Lower lobe of right lung (tissue), 2 donors: ENCODE measurements at places on chromosomes 6 and 20.

DNA sequence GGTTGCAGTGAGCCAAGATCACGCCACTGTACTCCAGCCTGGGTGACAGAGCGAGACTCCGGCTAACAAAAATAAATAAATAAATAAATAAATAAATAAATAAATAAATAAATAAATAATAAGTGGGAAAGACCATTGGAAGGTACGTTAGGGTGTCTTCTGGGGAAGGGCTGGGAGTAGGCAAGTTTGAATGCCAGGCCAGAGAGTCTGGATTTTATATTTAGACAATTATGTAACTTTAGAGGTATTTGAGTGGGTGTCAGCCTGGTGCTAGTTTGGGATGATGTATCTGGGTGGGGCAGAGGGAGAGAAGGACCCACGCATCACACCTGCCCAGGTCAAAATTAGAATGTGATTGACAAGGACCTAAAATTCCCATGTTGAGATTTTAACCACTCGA lies 108.5 kb upstream of the PRND start:
- DNase-seq = no peak

- DNase-seq = no peak
Measured at GRCh38 chr6:72783035-72783434, 161.2 kb downstream of the KCNQ5 start.

DNA sequence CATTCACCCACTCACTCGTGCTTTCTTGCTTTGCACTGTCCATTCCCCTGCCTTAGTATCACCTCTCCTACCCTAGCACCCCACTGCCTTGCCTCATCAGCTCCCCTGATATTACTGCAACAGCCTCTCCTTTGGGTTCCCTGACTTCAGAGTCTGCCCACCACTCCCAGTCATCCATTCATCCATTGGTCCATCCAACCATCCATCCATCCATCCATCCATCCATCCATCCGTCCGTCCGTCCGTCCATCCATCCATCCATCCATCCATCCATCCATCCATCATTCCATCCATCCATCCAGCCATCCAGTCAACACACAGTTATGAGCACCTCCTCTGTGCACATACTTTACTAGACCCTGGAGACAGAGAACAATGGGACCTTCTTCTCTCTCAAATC lies 22.9 kb upstream of the FAM83D start:
- DNase-seq = no peak

GRCh38 chr6:76451926-76452709 lies 379.7 kb upstream of the IMPG1 start:
- no peak for DNase-seq

DNA sequence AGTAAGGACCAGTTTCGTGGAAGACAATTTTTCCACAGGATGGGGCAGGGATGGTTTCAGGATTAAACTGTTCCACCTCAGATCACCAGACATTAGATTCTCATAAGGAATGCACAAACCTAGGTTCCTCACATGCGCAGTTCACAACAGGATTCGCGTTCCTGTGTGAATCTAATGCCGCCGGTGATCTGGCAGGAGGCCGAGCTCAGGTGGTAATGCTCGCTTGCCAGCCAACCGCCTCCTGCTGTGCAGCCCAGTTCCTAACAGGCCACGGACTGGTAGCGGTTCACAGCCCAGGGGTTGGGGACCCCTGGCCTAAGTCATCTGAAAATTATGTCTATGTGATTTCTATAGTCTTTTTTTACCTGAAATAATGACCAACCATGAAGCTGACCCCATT lies 217.5 kb downstream of the TMEM200A start:
- no peak for DNase-seq

DNA sequence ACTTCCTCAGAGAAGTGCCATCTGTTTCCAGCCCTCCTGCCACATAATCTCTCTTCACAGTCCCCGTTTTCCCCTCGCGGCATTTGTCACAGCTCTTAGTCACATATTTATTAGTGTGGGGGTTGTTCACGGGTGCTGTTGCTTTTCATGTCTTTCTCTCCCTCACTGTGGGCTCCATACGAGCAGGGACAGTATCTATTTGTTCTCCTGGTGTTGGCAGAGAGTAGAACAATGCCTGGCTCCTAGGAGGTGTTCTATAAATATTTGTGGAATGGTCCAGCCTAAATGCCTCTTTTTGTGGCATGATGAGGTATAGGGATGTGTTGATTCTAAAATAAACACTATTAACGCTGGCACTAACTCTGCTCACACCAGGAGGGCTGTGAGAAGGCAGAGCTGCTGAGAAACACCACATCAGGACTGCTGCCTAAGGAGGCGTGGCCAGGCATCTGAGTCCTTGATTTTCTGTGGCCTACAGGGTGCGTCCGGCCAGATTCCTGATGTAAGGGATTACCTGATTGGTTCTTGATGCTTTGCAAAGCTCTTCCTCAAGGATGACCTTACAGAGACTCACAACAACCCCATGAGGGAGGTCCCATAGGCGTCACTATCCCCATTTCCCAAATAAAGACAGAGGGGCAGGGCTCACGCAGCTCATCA lies 219.8 kb upstream of the ARID1B start:
- DNase-seq = no peak

DNA sequence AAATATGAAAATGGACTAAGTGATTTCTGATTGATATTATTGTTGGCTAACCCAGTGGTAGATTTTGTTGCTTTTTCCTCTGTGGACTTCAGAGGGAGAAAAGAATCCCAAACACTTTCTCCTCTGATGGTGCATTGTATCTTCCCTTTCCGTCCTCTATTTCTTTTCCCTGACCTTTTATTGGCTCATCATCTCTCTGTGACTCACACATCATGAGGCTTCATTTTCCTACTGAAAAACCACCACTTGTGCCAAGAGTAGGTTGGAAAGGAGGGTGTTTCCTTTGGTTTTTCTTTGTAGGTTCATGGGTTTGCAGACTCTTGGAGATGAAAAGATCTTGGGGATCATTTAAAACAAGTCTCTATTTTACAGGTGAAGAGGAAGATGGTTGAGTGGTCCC lies 311.7 kb upstream of the JAG1 start:
- DNase-seq = no peak

- DNase-seq = peak; percentile 70
Measured at GRCh38 chr6:149273318-149273717, 44.2 kb upstream of the TAB2 start.

DNA sequence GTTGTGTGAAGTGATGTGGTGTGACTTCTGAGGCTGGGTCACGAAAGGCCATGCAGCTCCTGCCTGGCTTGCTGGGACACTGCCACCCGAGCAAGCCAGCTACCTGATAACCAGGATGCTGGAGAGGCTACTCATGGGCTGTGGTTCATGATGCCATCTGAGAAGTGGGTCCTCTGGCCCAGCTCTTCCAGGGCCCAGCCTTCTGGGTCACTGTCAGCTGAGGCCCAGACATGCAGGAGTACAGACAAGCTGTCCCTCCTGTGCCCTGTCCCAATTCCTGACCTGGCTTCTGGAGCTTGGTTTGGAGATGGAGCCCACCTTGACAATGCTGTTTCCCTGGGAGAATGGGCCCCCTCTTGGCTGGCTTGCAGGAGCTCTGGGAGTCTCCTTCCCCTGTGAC lies 87.0 kb downstream of the DHX35 start:
- DNase-seq = no peak

GRCh38 chr6:155493694-155494143 lies 38.1 kb upstream of the NOX3 start:
- DNase-seq = no peak

GRCh38 chr20:20211274-20211987 lies 156.5 kb upstream of the INSM1 start:
- DNase-seq = no peak

GRCh38 chr6:150263765-150264404 lies 104.9 kb upstream of the IYD start:
- DNase-seq = peak; percentile 48

GRCh38 chr6:147821295-147821897 lies 312.9 kb downstream of the SAMD5 start:
- DNase-seq = no peak

DNA sequence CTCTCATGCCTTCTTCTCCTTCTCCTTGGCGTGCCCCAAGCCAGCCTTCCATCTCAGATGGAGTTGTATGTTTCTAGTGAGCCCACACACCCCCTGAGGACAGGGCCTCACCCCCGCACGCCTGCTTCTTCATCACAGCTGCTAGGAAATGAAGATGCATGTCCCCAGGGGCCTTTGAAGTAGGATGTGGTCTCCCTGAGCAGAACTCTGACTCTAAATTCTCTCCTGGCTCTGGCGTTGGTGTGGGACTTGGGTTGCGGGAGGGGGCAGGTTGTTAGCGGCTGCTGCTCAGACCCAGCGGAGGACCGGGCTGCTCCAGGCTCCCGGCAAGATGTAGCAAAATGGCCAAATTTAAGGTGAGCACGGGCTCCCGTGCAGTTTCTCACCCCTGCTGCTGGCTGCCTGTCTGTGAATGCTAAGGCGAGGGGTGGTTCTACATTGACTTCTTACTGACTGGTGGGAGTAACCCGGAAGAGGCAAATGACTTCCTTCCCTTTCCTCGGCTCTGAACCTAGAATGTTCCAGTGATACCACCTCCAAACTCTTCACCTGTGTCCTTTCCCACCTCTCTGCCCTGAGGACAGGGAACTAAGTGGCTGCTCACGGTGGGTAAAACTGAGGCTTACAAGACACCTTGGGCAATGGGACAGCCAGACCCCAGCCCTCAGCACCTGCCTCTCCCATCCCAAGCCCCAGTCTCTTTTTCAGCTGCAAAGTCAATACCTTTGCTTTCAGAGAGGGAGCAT lies 8.8 kb downstream of the SYNJ2 start:
- DNase-seq = no peak

DNA sequence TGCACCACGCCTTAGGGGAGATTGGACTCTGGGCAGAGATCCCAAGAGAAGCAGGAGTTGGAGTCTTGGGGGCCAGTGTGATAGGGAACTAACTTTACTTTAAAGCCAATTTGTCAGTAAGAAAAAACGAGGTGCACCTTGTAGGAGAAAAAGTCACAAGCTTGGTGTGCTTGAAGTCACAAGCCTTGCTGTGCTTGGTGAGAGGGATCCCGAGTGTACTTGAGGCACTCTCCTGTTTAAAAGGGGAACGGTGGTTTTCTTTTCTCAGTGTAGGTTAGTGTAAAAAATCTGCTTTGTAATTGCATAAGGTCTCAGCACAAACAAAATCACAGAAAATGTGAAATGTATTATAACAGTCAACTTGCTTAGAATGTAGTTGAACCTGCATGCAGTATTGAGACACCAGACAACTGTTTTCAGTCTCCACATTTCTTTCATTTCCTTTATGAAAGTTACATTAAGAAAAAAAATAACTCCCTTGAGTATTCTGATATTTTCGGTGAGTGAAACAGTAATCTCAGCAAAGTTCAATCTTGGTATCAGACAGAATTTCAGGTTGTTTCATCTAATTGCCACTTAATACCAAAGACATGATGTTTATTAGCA lies 111.1 kb upstream of the DUSP22 start:
- no peak for DNase-seq

- no peak for DNase-seq
Measured at GRCh38 chr6:119612911-119613381, 263.4 kb upstream of the MAN1A1 start.

DNA sequence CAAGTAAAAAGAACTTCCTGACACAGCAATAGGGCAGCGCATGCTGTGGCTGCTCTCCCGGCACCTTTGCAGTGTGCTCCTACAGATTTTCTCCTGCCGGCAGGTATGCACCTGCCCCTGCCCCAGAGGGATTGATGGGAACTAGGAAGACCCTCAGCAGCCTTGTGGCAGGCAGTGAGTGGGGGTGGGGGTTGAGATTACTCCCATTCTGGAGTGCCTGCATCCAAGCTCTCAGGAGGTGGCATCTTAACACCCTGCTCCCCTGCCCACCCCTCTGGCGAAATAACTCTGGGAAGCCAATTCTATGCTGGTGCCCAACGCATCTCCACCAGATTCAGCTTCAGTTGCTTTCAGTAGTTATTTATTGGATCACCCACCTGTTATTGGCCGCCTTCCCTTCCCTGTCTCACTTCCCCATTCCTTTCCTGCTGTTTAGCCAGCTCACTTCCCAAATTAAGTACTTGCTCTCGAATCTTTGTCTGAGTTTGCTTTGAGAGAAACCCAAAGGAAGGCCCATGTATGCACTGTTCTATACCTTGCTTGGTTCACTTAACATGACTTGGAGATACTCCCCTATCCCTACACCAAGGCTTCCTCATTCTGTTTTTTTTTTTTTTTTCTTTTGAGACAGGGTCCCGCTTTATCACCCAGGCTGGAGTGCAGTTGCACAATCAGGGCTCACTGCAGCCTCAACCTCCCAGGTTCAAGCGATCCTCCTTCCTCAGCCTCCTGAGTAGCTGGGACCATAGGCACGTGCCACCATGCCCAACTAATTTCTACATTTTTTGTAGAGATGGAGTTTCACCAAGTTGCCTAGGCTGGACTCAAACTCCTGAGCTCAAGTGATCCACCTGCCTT lies 29.3 kb upstream of the SLC23A2 start:
- DNase-seq = no peak

GRCh38 chr20:23118144-23118543 lies 32.0 kb upstream of the CD93 start:
- no peak for DNase-seq

DNA sequence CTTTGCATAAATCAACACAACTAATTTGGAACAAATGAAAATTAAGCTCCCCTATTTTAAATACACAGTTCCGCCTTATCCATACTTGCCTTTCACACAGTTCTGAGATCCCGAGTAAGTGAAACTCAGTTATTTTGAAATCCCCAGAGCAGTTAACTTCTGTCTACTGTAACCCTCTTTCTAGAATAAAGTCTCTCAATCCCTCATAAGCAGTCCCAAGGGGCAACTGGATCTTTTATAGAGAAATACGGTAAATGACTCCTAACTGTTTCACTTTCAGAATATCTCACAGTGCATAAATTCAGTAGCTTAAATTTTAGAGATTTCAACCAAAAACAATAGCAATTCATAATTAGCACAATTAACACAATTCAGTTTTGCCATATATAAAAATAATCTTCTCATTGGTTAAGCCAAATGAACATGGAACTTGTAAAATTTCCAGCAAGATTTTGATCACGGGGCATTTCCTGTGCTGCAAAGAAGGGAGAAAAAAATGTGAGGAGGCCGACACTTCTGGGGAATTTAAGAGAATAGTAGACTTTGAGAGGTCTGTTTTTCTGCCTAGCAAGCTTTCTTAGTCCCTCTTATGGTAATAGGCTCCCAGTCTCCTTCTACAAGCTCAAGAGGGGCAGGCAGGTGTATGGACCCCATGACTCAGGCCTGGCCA lies 78.3 kb downstream of the KIF6 start:
- no peak for DNase-seq

DNA sequence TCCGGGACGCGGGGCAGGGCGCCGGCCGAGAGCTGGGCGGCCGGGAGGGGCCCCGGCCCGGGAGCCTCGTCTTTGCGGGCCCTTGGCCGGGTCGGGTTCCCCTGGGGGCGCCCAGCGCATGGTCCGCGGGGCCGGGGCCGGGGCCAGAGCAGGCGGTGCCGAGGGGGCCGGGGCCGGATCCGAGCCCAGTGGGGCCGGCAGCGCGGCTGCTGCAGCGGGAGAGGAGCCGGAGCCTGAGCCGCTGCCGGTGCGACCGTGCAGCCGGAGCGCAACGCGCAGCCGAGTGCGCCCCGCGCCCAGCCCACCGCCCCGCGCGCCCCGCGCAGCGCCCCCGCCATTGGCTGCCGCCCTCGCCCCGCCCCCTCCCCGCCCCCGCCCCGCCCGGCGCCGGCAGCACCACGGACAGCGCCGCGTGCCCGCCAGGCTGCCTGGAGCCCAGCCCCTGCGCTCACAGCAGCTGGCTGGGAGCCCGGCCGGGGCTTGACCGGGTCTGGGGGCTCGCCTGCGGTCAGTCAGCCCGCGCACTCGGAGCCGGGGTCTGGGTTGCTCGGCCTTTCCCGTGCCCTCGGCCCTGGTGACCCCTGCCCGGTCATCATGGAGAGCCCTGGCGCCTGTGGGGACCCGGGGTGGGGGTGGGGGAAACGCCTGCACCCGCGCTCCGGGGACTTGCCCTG lies at the start of gene HRH3:
HRH3 (minus strand) TSS at position 287 of the 674 bp plus-strand sequence. CDS start 308 bp downstream, outside the sequence.
- DNase-seq = no peak
